ENCODE measurements at places on chromosomes 6 and 20.

- no peak for DNase-seq
These were observed 2.9 kb downstream of the STAU1 start for GRCh38 chr20:49185071-49185761.

GRCh38 chr20:53827292-53828087, 233.9 kb upstream of the ZNF217 start:
- DNase-seq: no peak

DNA sequence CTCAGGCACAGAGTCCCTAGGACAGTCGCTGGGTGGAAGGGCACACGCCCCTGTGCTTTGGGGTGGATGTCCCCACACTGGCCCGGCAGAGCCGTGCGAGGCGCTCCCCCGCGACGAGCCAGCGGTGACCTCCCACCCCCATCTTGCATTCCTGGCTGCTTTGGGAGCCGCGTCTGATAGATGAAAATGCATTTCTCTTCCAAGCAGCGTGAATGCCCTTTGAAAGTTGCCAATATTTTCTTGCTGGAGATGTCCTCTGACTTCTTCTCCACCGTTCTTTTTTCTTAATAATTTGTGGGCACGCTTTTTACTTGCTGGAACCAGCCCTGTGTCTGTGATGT, 29.9 kb downstream of the COL20A1 start:
- DNase-seq: no peak

DNA sequence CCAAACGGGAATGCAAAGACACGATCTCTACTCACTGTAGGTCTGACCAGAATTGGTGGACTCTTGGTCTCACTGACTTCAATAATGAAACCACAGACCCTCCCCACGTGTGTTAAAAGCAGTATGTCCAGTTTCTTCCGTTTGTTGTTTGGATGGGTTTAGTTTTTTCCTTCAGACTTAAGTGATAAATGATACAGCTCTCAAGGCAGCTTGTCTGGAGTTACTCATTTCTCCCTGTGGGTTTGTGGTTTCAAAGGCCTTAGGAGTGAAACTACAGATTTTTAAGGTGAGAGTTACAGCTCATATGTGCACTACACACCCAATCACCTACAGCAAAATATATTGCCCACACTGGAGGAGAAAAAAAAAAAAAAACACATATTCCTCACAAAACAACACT, 86.7 kb upstream of the STMND1 start:
- DNase-seq: no peak
